Suppressor macrophage (primary cell): ENCODE measurements at places on chromosomes 12 and 14.

DNA sequence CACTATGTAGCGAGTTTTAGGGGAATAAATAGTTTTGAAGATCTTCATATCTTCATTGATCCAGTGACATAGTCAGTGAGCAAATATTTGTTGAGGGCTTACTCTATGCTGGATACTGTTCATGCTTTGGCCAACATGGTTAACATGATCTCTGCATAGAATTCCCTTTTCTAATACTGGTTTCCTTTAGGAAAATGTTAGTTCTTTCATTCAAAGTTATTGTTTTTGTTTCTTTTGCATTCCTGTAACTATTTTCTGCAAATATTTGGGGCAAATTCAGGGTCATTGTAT, 226.5 kb downstream of the C12orf50 start:
- DNase-seq = no peak

- DNase-seq = no peak
Observed at GRCh38 chr14:104355101-104356019, 217.0 kb downstream of the KIF26A start.

DNA sequence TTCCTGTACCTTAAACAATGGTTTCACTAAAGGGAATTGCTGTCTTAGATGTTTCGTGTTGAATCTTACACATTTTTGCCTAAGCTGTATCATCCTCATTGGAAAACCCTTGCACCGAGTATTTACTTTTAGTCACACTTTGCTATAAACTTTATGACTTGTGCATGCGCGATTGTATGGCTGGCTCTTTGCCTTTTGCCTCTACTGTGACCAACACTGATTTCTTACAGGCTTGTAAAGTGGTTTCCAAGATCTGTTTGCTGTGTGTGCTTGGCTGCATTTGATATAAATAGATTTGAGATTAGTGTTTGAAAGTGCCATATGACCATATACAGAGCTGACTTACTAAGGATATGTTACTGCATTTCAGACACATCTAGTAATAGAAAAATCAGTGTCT, 40.5 kb downstream of the RASSF3 start:
- no peak for DNase-seq

GRCh38 chr14:65354715-65355114, 57.8 kb upstream of the FUT8 start:
- no peak for DNase-seq

DNA sequence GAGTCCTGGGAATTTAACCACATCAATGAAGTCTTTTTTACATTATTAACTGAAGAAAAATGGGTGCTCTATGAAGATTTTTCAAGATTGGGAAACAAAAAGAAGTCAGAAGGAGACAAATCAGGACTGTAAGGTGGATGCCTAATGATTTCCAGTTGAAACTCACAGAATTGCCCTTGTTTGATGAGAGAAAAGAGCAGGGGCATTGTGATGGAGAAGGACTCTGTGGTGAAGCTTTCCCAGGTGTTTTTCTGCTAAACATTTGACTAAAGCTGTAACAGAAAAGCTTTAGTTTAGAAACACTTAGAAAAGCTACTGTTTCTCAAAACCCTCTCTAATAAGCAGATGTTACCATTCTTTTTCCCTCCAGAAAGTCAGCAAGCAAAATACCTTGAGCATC, 5.8 kb downstream of the IRAK4 start:
- DNase-seq = no peak

- no peak for DNase-seq
Observed at GRCh38 chr14:85978582-85979250, 448.8 kb downstream of the FLRT2 start.

- no peak for DNase-seq
Observed at GRCh38 chr14:54794159-54794558, 108.5 kb downstream of the GCH1 start.

DNA sequence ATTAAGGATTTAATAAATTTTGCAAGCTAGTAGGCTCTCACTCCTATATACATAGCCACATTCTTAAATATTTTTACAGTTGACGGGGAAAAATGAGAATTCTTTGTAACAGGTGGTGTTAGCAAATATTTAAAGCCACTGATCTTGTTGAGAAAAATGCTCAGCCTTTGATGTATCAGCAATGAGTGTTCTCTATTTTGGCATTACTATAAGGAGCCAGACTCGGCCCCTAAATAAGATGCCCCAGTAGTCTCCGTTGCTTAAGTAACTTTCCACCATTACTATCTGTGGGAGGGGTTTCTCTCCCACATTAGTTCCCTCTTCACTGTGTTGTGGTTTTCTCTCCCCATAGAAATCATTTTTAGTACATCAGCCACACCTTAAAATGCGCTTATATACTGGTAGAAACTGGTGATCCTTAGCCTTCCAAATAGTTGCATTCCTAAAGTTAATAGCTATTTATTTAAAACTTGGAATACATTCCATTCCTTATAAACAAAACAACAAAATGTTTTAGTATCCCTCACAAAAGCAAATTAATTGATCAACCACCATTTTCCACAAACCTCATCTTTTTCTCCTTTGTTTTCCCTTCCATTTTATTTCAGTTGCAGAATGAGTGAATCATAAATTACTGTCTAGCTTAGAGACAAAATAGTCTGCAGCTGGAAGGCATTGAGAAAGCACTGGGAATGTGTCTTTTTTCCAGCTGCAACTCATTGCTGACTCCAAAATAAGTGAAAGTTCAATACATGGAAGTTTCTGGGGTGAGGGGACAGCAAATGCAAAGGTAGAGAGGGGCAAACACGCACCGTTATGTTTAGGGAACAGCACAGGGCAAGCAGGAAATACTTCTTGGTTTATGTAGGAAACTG, 84.7 kb upstream of the FERMT2 start:
- DNase-seq = no peak

- DNase-seq = no peak
Observed at GRCh38 chr12:64450057-64450640, 1.8 kb upstream of the TBK1 start.

DNA sequence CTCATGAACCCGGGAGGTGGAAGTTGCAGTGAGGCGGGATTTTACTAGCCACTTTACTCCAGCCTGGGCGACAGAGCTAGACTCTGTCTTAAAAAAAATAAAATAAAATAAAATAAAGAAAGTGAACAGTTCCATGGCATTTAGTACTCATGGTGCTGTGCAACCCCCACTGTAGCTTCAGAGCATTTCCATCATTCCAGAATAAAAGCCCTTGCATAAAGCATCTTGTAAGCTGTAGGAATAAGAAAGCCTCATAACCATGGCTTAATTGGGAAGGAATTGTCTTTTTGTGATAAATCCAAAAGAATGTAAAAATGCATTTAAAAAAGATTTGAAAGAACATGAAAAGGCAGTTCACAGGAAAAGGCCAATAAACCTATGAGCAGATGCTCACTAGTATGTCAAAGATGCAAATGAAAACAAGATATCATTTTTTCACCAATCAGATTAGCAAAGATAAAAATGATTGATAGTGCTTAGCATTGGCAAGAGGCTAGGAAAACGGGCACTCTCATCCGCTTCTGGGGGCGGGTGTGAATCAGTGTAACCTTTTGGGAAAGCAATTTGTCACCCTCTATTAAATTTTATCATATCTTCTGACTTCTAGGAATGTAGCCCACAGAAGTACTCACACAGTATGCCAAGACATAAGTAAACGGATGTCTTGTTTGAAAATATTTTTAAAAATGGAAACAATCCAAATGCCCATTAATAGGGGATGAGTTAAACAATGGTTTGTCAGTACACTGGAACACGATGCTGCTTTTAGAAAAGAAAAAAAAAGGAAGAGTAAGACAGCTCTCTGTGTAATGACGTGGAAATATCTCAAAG, 46.6 kb downstream of the CFAP251 start:
- DNase-seq = no peak

GRCh38 chr12:12439636-12440035, 82.8 kb downstream of the BORCS5 start:
- DNase-seq = no peak

DNA sequence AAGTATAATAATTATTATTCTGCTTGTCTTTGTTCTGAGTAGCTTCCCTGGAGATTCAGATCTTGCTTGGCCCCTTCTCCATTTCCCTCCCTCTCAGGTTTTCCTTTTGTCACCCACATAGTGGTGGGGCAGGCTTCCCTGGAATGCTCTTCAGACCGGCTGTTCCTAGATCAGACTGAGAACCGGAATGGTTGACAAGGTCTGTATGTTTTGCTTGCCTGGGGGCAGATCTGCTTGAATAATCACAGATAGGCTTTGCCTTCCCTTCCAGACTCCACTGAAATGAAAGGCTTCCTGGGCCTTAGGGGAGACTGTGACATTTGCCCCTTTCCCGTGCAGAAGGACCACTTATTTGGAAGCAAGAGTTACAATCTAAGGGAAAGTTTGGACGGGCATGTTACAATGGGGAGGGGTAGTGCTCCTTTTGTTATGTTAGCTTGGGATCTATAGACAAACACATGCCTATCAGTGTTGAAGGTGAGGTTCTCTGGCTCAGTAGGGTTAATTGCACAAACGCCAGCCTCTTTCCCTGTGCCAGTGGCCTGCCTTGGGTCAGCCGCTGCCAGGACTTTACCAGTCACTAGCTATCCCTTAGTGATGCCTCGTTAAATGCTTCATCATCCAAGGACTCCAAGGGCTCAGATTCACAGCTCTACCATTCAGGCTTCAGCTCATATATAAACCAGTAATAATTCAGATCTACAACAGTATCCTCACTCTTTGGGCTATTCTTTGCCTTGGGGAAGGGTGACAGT, 178.6 kb downstream of the SNAPC1 start:
- DNase-seq = no peak

DNA sequence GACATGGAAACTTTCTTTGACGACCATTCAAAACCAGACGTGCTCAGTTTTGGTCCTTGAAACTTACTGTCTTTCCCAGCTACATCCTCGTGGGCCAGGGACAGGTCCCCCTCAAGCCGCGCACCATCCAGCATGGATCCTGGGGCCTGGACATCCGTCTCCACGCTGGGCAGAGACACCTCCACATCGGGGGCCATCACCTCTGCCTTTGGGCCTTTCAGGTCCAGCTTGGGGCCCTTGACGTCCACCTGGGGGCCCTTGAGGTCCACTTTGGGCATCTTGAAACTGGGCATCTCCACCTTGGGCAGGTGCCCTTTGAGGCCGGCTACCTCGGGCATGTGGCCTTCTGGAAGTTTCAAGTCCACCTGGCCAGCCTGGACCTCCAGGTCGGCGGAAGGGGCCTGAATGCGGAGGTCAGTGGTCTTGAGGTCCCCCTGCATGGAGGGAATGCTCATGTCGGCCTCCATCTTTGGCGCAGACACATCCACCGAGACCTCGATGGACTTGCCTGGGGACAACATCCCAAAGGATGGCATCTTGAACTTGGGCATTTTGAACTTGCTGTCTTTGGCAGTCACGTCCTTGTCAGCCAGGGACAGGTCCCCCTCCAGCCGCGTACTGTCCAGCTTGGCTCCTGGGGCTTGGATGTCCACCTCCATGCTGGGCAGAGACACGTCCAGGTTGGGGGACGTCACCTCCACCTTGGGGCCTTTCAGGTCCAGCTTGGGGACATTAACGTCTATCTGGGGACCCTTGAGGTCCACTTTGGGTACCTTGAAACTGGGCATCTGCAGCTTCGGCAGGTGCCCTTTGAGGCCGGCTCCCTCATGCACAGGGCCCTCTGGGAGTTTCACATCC, 17.1 kb downstream of the PLD4 start:
- DNase-seq = no peak

DNA sequence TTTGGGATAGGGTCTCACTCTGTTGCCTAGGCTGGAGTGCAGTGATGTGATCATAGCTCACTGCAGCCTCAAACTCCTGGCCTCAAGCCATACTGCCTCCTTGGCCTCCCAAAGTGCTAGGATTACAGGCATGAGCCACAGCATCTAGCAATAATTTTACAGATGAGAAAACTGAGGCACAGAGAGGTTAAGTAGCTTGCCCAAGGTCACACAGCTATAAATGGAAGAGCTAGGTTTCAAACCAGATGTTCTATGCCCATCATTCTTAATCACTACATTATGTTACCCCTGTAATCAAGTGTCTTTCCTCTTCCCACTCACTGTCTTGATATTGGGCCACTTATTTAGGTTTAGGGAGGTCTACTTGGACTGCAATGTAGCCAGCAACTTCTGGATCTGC, 3.6 kb downstream of the SLC17A8 start:
- no peak for DNase-seq

GRCh38 chr14:42642787-42643186, 1036.1 kb downstream of the LRFN5 start:
- no peak for DNase-seq

DNA sequence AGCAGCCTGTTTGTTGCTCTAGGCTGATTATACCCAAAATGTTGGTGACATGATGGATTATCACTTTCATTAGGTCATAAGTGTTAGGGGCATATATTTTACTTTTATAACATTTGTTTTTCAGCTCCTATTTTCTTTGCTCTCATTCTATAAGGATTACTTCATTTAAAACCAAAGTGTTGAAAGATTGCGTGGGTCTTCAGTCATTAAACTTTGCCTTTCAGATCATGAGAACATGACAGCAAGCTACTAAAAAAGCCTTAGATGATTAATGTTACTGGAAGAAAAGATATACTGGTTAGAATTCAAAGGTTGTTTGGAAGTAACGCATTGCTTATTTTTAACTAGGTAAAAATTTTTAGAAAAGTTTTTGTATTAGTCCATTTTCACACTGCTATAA, 156.8 kb downstream of the ERC1 start:
- DNase-seq = peak; percentile 51
